ENCODE measurements at places on chromosomes 1 and 21.

DNA sequence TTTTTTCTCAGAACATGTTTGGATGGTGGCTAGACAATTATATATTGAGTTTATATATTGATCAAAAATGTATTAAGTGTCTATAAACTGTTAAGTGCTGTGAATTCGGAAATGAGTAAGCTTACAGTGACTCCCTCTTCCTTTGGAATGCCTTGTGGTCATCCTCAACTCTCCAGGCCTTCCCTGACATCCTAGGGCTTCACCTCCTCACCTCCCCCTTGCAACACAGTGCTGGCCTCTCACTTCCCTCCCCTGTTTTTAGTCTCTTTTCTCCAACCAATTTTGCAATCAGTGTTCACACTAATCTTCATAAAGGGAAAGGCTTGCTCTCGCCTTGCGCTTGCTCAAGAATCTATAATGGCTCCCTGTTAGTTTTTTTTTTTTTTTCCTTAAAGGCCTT, 95.1 kb upstream of the C1orf21 start:
- DNase-seq: no peak

DNA sequence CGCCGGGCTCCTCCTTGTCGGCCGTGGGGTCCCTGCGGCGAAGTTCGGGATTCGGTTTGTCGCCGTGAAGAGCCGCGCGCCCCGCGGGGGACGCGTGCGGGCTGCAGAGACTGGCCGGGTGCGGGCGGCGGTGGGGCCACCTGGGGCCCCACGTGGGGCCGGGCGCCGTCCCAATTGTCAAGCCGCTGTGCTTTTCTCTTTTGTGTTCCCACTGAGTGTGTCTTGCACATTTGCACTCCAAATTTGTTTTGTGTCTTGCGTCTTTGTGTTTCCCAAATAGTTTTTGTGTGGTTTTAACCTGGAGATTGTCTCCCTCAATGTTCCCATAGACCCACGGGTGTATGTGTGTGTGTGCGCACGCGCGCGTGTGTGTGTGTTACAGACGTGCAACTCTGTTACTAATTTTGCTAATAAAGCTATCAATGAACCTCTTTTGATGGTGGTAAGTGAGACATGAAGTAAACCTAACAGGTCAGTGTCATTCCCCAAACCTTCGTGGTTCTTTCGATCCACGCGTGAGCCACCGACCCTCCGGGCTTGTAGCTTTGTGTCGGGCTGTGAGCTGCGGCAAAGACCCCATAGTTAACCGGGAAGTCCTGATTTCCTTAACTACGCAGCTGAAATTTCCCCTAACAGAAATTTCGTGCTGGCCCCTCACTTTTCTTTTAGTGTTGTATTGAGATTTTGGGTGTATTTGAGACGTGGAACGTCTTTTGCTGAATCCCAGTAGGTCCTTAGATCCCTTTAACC, 708 bp downstream of the PRDM2 start:
- no peak for DNase-seq

- DNase-seq: no peak
Observed at GRCh38 chr1:70038025-70038424, 167.4 kb downstream of the LRRC40 start.

- no peak for DNase-seq
Observed at GRCh38 chr1:12568009-12568767, 49.8 kb downstream of the DHRS3 start.

DNA sequence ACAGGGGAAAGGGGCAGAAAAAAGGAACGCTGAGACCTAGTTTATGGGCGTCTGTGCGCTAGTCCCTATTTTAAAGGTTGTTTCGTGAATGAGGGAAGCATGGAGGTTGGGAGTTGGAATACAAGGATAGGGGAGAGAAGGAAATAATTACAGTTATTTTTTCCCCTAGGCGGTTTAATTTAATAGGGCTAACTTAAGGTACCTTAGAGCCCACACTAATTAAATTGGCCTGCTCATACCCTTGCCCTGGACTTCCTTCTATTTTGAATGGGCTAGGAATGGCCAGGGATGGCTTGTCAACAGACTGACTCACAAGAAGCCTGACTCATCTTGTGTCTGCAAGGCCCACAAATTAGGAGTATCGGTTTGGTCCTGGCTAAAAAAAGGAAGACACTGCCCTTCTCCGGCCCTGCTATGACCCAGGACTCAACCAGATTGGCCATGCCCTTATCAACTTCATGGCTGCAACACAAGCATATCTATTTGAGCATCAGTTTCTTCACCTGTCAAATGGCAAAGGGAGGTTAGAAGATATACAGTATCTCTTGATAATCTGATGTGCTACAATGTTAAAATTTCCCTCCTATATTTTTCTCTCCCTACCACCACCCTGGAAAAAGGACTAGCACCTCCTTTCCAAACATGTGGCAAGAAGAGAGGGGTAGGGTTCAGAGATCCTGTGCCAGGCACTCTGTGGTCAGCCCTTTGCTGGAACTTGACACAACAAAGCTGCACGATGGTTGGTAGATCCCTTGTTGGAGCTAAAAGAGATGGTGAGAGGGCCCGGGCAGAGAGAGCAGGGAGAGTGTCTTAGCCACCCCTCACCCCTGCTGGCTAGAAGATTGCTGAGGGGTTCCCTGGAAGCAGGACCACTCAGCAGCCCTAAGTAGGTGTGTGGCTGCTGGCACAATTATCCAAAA, 2.2 kb upstream of the SSBP3 start:
- DNase-seq: no peak

GRCh38 chr1:175188936-175189335, 3.6 kb downstream of the KIAA0040 start:
- no peak for DNase-seq

DNA sequence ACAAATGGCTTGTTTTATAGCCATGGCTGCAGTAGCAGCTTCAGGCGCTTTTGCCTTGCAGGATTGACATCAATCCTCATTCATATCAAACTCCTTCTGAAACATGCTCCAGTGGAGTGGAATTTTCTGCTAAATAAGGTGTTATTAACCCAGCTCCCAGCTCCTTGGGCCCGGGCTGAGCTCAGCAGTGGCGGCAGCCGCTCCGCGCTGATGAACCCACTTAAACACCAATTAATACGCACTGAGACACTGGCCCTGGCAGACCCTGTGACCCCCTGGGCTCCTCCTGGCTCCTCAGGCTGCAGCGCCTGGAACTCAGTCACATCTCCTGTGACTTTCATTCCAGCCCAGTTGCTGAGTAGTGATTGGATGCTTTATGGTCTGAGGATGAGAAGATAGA, 137.4 kb upstream of the GRIK3 start:
- no peak for DNase-seq

- DNase-seq: no peak
Observed at GRCh38 chr1:100955322-100955721, 59.4 kb downstream of the SLC30A7 start.

GRCh38 chr1:68202239-68202832, 30.0 kb downstream of the WLS start:
- no peak for DNase-seq

GRCh38 chr1:80363689-80364475, 1357.4 kb upstream of the ADGRL4 start:
- no peak for DNase-seq

DNA sequence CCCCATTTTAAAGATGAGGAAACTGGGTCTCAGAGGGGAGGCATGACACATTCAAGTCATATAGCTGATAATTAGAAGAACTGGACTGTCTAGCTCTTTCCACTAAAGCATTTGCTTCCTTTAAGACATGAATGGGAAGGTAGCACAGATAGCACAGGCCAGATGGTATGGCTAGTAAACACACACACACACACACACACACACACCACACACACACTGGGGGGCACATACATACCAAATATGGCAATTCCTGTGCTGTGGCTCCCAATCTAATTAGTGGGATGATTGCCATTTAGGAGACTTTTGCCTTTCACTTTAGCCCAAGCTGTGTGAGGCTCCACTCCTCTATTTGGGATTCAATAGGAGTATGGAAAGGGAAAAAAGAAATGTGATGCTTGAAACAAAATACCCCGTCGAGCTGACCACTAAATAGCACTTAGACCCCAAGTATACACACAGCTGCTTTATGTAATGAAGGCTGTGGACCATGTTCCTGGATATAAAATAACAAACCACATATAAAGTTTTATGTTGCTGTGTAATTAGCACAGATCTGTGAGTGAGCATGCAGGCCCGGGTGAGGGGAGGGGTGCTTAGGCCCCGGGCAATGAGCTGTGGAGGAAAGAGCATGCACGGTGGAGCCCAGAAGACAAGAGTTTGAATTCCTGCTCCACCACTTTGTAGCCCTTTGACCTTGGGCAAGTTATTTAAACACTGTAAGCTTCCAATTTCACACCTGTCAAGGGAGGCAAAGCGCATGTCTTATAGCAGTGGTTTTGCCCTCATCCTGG, 6.8 kb upstream of the TRABD2B start:
- DNase-seq: no peak

DNA sequence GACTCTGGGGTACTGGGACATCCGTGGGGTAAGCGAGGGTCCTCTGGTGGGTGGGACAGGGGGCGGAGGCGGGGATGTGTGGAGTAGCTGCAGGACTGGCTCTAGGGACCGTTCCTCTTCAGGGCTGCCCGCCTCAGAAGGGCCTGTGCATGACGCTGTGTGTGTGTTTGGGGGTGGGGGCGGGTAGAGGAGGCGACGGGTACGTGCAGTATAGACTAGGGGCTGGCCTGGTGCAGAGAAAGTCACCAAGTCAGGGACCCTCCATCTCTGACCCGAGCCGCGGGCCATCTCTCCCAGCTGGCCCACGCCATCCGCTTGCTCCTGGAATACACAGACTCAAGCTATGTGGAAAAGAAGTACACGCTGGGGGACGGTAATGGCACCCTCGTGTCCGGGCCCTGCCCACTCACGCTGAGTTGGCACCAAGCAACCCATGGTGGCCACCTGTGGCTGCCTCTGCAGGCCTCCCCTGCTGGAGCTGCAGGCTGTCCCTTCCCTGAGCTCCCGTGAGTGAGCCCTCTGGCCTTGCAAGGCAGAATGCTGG, 342 bp downstream of the GSTM5 start:
- no peak for DNase-seq

GRCh38 chr1:201461645-201462441, 7.1 kb downstream of the PHLDA3 start:
- no peak for DNase-seq

- DNase-seq: no peak
Observed at GRCh38 chr1:202244841-202245261, 51.3 kb downstream of the LGR6 start.

DNA sequence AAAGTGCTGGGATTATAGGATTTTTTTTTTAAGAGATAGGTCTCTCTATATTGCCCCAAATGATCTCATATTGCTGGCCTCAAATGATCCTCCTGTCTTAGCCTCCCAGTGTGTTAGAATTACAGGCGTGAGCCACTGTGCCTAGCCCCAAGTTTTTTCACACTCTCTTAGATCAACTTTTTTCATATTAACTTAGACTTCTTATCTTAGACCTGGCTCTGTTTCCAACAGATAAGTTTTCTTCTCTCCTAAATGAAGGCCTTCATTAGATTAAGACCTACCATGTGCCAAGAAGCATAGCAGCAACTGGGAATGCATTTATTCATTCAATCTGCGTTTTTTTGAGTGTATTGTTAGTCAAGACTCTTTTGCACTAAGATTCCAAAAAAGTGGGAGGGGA, 20.2 kb upstream of the HTR1D start:
- DNase-seq: no peak

DNA sequence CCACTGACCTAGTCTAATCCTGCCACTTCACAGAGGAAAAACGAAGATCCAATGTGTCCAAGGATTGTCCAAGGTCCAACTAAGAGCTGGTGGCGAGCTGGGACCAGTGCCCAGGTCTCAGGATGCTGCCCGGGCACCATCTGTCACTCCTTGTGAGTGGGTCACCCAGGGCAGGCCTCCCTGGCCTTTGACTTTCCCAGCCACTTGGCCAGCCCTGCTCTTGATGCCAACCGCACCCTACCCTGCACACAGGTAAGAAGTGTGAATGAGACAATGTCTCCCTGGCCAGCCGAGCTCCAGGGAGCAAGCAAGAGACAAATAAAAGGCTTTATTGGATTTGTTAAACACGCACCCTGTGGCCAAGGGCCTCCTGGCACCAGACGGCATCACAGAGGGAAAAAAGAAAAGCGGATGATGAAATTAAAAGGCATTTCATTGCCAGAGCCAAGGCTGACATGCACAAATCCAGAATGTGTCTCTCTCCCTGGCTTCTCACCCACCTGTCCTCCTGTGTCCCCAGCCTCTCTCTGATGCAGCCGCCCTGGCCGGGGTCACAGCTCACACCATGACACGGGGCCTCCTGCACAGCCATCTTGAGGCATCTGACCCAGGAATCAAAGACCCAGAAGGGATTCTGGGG, 72.8 kb downstream of the CAMK2N1 start:
- DNase-seq: no peak

DNA sequence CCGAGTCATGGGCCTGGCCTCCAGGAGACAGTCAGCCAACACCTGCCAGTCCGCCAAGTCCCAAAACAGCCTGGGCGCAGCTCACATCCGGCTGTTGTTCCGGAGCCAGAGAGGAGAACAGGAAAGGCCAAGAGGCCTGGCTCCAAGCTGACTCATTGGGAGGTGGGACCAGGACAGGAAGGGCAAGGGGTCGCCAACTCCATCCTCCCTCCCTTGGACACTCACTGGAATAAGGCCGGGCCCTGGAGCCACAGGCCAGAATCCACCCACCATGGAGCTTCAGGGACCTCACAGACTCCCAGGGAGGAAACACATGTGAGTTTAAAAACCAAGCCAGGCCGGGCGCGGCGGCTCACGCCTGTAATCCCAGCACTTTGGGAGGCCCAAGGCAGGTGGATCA, 25.1 kb upstream of the CLIC4 start:
- no peak for DNase-seq

- DNase-seq: peak; percentile 25
Observed at GRCh38 chr1:212470059-212470458, 37.3 kb downstream of the NENF start.

DNA sequence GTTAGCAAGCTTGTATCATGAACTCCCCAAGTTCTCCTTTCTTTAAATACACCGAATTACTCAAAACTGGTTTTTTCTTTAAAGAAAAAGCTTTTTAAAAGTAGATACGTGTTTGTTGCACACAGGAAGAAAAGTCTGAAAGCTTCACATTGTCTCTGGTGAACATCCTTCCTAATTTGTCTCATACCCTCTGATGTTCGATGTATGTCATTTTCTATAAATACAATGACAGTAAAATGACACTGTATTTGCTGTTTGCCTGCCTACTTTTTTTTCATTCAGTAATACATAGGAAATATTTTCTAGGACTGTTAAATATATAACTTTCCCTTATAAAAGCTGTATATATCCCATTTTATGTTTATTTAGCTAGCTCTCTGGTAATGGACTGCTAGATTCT, 153.9 kb downstream of the GALNT2 start:
- no peak for DNase-seq

GRCh38 chr21:45779226-45779625, 135.7 kb downstream of the PCBP3 start:
- DNase-seq: no peak

DNA sequence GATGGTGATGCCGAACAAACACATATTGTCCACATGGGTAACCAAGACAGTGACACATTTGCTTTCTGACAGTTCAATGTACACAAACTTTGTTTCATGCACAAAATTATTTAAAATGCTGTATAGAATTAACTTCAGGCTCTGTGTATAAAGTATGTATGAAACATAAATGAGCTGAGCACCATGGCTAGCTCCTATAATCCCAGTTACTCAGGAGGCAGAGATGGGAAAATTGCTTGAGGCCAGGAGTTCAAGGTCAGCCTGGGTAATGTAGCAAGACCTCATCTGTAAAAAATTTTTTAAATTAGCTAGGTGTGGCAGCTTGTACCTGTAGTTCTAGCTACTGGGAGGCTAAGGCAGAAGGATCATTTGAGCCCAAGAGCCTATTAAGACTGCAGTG, 19.2 kb upstream of the RC3H1 start:
- no peak for DNase-seq

GRCh38 chr1:194309697-194310096, 1123.3 kb upstream of the B3GALT2 start:
- no peak for DNase-seq
